Foreskin melanocyte (primary cell): ENCODE measurements at places on chromosomes 4 and X.
A peak's percentile ranks its signal among the peaks of the same experiment; 100 is the strongest.

DNA sequence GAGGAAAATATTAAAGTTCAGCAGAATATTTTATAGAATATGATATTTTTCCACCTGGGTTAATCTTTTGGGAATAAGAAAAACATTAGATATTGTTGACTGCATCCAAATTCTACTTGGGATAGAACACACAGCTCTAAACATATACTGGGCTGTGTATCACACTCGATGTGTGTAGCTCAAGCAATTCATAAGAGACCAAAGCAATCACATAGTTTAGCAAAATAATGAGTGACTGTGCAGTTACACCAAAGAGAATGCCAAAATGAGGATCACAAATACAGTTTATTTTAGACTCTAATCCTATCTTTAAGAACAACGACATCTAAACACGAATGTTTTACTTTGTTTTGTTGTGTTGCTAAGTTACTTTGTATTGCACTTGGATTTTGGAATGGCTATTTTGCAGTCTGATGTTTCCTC, 101.2 kb downstream of the CBR4 start:
- no peak for DNase-seq

DNA sequence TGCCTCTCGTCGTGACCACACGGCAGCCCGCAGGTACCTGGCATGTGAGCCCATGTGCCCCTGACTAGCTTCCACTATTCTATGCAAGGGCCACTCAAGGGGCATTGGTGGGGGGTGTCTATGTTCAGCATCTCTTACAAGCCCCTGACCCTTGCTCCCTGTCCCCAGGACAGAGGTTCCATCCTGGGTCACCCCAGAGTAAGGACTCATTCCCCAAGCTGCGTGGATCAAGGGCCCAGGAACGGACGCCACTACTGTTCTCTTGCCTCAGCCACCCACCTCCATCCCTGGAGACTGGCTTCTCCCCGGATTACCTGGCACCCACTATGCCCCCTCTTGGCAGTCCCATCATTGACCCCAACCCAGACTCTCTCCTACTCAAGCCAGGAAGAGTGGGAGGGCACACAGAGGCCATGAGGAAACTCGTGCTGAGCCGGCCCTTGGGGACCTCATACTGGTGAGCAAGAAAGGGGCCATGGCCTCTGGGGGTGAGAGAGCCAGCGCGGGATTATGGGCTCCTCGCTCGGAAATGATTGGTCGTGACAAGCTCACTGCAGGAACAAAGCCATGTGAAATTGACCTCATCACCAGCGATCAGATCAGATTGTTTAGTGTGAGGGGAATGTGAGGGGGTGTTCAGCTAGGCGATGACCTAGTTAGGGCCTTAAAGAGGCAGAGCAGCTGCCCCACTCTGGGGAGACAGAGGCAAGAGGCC, 50.1 kb upstream of the PJA1 start:
- no peak for DNase-seq

DNA sequence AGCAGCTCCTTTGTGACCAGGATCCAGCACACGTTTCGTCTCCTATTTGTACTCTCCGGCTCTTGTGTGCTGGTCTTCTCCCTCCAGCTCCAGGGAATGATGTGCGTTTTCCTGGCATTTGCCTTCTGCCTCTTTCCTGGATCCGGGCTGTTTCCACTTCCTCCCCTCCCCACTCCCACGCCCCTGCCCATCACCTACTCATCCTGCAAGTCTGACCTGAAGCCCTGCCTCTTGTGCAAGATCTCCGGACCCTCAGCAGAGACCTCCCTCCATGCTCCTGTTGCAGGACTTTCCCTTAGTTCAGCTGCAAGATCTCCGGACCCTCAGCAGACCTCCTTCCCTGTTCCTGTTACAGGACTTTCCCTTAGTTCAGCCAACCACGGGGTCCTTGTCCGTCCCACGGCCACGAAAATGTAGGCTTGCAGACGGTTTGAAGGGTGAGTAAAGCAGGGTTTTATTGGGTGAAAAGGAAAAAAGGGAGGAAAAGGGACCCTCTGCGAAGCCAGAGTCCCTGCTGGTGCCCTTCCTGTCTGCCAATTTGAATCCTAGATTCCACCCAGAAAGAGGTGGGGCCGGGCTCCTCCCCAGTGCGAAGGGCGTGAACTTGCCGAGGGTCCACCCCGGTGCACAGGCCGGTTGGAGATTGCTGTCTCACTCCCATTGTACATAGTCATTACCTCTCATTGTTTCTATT, 74.4 kb upstream of the IRF2 start:
- DNase-seq: no peak

DNA sequence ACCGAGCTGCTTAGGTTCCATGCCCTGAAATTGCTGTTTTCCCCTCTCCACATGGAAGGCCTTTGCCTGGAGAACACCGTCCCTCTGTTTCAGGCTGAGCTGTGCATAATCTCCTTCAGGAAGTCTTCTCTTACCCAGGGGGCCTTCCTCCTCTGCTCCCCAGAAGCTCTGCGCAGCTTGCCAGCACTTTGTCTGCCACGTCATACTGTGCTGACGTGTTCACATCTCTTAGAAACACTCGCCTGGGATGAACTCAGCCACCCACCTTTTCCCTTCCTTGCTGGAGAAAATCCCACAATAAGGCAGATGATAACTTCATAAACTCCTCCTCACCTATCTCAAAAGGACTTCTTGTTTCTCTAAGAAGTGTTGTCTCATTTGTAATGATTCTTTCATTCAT, 110.7 kb downstream of the ARHGAP10 start:
- no peak for DNase-seq

DNA sequence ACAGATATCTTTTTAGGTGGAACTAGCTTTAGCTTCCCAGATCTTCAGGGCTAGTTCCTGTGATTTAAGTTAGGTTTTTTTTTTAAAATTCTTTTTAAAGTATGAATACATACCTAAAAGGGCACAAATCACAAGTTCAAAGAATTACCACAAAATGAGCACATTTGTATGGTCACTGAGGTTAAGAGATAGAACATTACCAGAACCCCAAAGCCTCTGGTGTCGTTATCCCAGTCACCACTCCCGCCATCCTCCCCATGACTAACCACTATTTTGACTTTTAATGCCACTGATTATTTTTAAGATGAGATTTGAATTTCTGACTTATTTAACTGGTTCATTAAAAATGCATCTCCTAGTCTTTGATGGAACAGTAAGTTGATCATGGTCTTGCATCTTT, 5.4 kb downstream of the PGK1 start:
- DNase-seq: no peak

- DNase-seq: no peak
Measured at GRCh38 chrX:39674490-39675161, 423.1 kb downstream of the BCOR start.

DNA sequence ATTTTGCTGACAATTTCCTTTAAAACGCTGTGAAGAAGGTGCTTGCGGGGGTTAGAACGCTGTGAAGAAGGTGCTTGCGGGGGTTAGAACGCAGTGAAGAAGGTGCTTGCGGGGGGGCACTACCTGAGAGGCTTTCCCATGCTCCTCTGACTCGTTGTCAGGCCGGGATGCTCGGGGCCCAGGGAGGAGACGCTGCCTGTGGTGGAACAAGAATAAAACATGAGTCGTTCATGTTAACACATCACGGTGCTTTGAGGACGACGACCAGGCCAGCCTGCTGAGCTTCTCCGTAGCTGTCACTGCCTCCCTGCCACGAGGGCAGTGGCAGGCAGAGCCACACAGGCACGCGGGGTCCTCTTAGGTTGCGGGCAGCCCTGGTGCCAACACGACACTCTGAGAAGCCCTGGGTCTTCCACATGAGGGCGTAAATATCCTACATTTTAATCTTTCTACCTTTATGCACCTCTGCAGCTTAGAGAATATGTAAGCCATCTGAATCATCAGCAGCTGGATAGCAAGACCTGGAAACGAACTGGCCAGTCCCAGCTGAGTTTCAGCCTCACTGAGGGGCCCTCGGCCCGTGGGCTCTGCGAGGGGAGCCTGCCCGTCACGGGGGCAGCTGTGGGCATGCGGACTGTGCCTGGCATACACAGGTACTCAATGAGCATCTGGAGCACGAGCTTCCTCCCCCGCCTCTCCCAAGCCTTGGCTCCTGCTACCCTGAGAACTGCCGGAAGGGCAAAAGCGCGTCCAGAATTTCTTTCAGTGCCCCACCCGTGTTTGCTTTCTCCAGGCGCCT, 47.0 kb downstream of the FGFRL1 start:
- no peak for DNase-seq

- no peak for DNase-seq
Measured at GRCh38 chr4:20592663-20593062, 107.6 kb upstream of the PACRGL start.

- no peak for DNase-seq
Measured at GRCh38 chr4:25654031-25654970, 1.4 kb upstream of the SLC34A2 start.

- DNase-seq: no peak
Measured at GRCh38 chr4:150588316-150588715, 6.4 kb downstream of the MAB21L2 start.

DNA sequence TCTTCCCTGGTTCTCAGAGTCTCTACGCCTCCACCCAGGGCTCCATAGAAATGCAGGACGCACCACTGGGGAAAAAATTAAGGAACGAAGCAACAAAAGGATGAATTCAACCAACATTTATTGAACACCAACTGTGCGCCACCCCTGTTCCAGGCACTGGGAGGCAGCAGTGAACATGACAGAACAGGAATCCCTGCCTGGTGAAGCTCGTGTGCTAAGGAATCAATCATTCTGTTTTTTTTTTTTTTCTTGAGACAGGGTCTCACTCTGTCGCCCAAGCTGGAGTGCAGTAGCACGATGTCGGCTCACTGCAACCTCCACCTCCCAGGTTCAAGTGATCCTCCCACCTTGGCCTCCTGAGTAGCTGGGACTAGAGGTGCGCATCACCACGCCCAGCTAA, 1.9 kb upstream of the FTSJ1 start:
- DNase-seq: peak; percentile 9

GRCh38 chr4:84515075-84515474, 16.0 kb upstream of the NKX6-1 start:
- no peak for DNase-seq

GRCh38 chr4:138702190-138702824, 313.3 kb upstream of the NOCT start:
- DNase-seq: no peak

DNA sequence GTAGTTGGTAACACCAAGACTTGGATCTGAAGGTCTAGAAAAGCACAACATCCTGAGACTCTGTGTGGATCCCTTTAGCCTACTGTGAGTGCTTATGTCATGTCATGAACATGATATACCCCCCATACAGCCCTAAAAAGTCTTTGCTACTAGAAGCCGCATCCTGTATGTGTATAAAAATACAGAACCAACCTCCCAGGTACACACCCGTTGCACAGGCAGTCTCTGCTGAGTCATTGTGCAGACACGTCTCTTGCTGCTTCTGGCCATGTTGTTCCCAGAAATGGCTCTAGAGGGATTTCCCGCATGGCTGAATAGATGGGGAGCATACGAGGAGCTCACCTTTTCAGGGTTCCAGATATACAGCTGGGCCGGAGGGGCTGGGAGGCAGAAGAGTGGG, 93.3 kb downstream of the MAMLD1 start:
- no peak for DNase-seq

- no peak for DNase-seq
Measured at GRCh38 chr4:24089851-24090534, 200.1 kb upstream of the PPARGC1A start.

GRCh38 chrX:48794340-48794910, 7.4 kb upstream of the HDAC6 start:
- no peak for DNase-seq

DNA sequence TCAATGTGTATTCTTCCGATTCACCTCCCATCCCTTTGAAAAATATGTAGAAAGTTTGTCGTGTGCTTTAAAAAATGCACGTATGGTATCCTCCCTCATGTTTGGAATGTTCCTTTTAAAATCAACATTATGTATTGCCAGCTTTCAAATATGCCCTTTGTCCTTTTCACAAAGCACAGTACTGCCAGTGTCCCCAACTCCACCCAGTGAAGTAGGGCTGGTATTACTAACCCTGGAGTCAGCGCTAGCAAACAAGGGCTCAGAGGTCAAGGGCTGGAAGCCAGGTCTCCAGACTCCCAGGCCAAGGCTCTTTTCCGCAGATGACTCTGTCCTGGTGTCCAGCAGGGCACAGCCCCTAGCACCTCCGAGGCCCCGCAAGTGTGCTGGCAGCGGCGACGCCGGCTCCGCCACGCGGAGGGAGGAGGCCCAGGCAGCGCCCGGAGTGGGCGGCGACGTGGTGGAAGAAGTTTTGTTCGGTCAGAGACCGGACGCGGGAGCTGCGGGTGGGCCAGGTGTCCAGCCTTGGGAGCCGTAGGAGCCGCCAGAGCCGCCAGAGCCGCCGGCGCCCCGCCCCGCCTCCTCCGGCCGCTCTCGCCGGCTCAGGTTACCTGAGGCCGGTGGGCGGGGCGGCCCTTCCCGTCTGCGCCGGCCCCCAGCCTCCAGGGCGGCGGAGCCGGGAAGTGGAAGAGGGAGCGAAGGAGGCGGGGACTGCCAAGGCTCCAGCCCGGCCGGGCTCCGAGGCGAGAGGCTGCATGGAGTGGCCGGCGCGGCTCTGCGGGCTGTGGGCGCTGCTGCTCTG, at the start of gene IL13RA1:
Gene IL13RA1, plus strand, starts transcription at position 720 of the 799 bp plus-strand sequence. Its CDS starts 33 bp downstream, at position 753.
- DNase-seq: no peak

DNA sequence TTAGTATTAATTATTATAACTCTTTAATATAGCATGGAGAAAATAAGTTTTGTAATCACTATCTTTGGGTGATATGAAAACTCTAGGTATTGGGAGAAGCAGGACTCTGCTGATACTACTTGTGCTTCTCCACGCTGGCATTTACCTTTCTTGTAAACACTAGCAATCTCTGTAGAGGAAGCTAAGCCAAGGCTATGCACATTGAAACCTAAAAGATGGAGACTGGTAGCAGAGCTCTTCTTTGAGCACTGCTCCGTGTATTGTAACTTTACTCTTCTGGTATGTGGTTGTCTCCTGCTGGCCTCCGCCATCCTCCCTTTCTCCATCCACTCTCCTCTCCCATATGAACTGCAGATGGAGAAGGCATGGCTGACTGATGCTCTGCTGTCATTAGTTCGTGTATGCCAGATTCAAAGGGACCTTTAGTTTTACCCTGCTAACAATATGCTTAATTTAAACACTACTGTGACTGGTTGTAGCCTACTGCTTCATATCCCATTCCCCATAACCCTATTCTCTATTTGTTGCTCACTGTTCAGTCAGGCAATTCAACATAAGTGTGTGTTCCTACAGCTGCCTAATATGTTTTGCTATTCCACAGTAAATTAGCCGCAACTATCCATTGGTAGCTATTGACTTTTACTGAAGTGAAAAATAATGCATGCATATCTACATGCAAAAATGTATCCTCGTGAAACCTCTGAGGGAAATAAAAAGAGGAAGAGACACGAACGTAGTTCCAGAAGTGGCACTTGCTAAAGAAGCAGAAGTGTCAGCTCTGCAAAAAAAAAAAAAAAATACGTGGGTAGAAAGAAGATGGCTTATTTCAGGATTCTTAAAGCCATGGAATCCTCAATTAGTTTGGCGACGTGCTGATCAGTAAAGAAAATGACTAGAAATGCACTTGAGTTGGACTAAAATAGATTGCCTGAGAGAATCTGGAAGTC, 55.6 kb upstream of the CCSER1 start:
- no peak for DNase-seq

DNA sequence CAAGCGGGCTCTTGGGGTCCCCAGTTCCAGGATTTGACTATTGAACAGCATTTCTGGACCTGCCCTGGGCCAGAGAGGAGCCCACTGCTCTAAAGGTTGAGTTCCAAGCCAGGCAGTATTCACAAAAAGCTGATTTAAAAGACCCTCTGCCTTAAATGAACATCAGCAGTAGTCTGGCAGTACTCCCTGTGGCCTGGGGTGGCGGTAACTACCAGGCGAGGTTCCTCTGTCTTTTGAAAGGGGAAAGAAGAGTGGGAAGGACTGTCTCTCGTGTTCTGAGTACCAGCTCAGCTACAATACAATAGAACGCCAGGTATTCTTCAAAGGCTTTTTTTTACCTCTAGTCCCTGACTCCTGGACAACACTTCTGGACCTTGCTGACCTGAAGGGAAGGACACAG, 456.4 kb upstream of the TEX13C start:
- no peak for DNase-seq

- peak; percentile 1 for DNase-seq
Measured at GRCh38 chrX:135740681-135741149, 27.3 kb downstream of the CT45A1 start.
